ENCODE measurements at places on chromosomes 13 and 19. TPM values are rescaled to one million over a fixed set of nuclear protein-coding genes. Genes with fewer than 3 reads are reported as not detected.

DNA sequence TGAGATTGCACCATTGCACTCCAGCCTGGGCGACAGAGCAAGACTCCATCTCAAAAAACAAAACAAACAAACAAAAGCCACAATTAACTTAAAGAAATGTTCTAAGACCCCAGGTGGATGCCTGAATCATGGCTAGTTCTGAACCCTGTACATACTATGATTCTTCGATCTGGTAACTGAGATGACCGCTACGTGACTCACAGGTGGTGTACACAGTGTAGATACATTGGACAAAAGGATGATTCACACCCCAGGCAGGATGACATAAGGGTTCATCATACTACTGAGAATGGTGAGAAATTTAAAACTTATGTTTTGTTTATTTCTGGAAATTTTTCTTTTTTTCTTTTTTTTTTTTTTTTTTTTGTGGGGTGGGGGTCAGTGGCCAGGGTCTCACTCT, 6.5 kb downstream of the ZNF426 start:
- peaks cover 4% of the 10 kb centered on the region for H3K27me3 ChIP-seq
- no peak for DNase-seq
- no peak overlapping the region for H3K4me3 ChIP-seq
- no peaks in the 10 kb centered on the region for H3K4me1 ChIP-seq
- H3K27ac ChIP-seq = no peak overlapping the region

GRCh38 chr19:7652061-7652641, 15.2 kb downstream of the STXBP2 start:
- peaks cover 6% of the 10 kb centered on the region for H3K4me1 ChIP-seq
- H3K36me3 ChIP-seq = peaks cover 4% of the 10 kb centered on the region
- peak overlapping the region; percentile 52 for H3K4me3 ChIP-seq
- H3K27ac ChIP-seq = peak overlapping the region; percentile 48
- peak; percentile 89 for DNase-seq

GRCh38 chr13:28448651-28449358, 46.1 kb downstream of the FLT1 start:
- H3K27ac ChIP-seq = no peak overlapping the region
- DNase-seq = no peak
- peaks cover 3% of the 10 kb centered on the region for H3K4me1 ChIP-seq
- peaks cover 32% of the 10 kb centered on the region for H3K36me3 ChIP-seq
- H3K27me3 ChIP-seq = peaks cover 5% of the 10 kb centered on the region
- H3K4me3 ChIP-seq = no peak overlapping the region

DNA sequence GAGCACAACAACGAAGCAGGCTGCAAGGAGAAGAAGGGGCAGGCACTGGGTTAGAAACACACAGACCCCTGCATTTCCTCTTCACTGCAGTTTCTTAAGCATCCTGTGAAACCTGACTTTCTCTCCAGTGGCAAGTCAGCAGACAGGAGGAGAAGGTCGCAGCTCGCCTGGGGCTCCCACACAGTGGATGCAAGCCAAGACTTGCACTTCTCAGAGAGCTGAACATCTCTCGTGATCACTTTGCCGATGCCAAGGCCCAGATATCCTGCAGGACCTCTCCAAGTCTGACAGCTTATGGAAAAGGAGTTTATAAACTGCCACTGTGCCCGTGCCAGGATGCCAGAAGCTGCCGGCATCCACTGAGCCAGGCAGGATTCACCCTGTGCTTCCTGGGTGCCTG, 18.4 kb downstream of the TMEM272 start:
- peaks cover 31% of the 10 kb centered on the region for H3K4me1 ChIP-seq
- DNase-seq = no peak
- peaks cover 2% of the 10 kb centered on the region for H3K27me3 ChIP-seq
- H3K4me3 ChIP-seq = no peak overlapping the region
- H3K36me3 ChIP-seq = no peaks in the 10 kb centered on the region

- no peak for DNase-seq
- H3K27ac ChIP-seq = no peak overlapping the region
Measured at GRCh38 chr19:2734589-2735288, 5.1 kb downstream of the SLC39A3 start.

DNA sequence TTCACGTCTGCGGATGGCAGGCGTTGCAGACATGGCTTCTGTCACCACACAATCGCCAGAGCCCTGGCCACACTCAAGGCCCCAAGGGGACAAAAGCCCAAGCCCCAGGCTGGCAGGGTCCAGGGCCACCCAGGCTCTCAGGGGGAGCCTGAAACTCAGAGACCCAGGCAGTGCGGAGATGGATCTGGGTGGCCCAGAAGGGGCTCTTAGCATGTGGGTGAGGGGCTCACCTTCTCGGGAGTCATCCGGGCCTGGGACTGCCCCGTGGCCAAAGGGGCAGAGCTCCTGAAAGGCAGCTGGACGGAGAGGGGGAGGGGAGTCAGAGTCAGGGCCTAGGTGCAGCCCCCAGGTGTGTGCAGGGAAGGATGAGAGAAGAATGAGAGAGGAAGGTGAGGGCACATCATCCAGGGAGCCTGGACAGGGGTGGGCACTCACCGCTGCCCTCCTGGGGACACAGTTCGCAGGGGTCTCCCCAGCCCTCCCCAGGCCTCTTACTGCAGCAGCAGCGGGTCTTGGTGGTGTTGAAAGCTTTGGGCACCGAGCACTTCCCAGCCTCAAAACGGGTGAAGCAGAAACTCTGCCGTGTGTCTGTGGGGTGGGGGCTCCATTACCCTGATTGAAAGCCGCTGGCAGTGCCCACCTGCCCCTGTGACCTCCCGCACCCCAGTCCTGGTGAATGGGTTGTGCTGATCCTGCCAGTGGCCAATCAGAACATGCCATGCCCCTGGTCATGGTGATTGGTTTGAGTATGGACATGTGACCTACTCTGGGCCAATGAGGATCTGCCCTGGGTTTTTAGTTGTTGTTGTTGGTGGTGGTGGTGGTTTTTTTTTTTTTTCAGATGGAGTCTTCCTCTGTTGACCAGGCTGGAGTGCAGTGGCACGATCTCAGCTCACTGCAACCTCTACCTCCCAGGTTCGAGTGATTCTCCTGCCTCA, 37.4 kb downstream of the CCL25 start:
- H3K4me1 ChIP-seq = no peaks in the 10 kb centered on the region
- H3K36me3 ChIP-seq = peaks cover 14% of the 10 kb centered on the region
- H3K4me3 ChIP-seq = no peak overlapping the region
- DNase-seq = no peak
- H3K27ac ChIP-seq = no peak overlapping the region

- no peaks in the 10 kb centered on the region for H3K4me1 ChIP-seq
- no peak overlapping the region for H3K27ac ChIP-seq
- H3K27me3 ChIP-seq = no peaks in the 10 kb centered on the region
- H3K36me3 ChIP-seq = no peaks in the 10 kb centered on the region
Measured at GRCh38 chr13:85828094-85828684, 29.0 kb upstream of the SLITRK6 start.

Gene MCF2L
- total RNA-seq = 83.0 TPM

Gene KLK6
- total RNA-seq = not detected

Data from glutamatergic neuron (in vitro differentiated cells).